ENCODE measurements at places on chromosomes 2 and 18.

- DNase-seq, result no peak
Measured at GRCh38 chr2:88265352-88266303, 95.5 kb downstream of the THNSL2 start.

- no peak for DNase-seq
Measured at GRCh38 chr2:67322353-67323001, 74.7 kb upstream of the ETAA1 start.

GRCh38 chr2:241771286-241772062 lies 5.1 kb upstream of the GAL3ST2 start:
- DNase-seq, result no peak

GRCh38 chr2:114400890-114401289 lies 41.6 kb upstream of the DPP10 start:
- DNase-seq, result no peak

DNA sequence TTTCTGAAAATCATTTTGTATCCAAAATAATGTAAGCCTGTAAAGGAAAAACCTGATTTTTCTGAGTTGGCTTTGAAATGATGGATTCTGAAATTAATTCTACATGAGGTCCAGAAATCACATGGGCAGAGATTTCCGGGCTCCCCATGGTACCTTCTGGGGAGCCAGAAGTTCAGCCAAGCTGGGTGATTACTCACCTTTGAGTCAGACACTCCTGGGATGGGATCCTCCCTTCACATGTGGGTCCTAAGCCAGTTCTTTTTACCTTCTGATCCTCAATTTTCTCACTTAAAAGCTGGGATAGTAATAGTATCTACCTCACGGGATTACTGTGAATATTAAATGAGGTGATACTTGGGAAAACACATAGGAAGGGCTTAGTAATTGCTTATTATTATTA lies 179.8 kb upstream of the EPAS1 start:
- DNase-seq, result no peak

- no peak for DNase-seq
Measured at GRCh38 chr2:929925-930324, 20.7 kb upstream of the SNTG2 start.

GRCh38 chr18:74896390-74896991 lies 298.8 kb downstream of the ZNF407 start:
- DNase-seq, result no peak

DNA sequence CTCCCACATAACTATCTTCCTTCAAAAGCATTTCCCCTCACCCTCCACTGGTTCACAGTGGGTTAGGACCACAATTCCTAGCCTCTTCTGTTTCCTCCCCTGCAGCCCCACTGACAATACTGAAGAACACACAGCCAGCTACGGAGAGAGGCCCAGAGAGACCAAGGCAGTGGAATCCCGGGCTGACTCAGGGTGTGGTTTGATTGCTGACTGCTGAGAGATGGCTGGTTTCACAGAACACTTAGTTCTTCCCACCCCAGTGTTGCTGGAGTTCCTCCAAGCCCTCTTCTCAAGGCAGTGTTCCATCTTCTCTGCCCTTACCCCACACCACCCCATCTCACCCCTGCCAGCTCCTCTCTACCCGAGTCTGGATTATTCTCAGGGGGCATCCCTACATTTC lies 43.3 kb upstream of the ZFP36L2 start:
- no peak for DNase-seq

- DNase-seq, result no peak
Measured at GRCh38 chr2:72014831-72015230, 132.8 kb downstream of the CYP26B1 start.

DNA sequence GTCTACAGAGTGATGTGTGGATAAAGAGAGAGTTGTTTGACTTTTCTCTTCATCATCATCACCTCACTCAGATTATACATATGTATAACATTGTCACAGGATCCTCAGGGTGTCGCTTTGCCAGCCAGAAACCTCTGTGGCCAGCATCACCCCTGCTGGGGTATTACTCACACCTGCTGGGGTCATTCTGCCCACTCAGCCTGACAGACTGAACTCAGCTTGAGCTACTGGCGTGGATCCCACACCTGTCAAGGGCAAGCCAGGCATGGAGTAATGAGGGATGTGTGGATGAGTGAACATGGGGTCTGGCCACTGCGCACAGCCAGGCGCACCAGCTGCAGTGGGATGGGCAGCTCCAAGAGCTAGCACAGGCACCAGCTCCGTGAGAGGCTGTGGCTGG lies 870.6 kb downstream of the CBLN2 start:
- DNase-seq, result no peak

- DNase-seq, result no peak
Measured at GRCh38 chr2:98016908-98017670, 21.3 kb upstream of the TMEM131 start.

- DNase-seq, result no peak
Measured at GRCh38 chr2:84676295-84676694, 160.0 kb downstream of the DNAH6 start.

GRCh38 chr2:218456849-218457248 lies 37.9 kb downstream of the VIL1 start:
- no peak for DNase-seq

- no peak for DNase-seq
Measured at GRCh38 chr18:73168236-73168635, 300.4 kb upstream of the NETO1 start.

GRCh38 chr2:173898178-173898668 lies 67.0 kb downstream of the SP3 start:
- no peak for DNase-seq

- no peak for DNase-seq
Measured at GRCh38 chr18:56402872-56403516, 235.4 kb downstream of the TXNL1 start.

GRCh38 chr2:46422717-46423394 lies 56.5 kb upstream of the TMEM247 start:
- DNase-seq, result no peak

- no peak for DNase-seq
Measured at GRCh38 chr2:18118703-18119102, 240.2 kb downstream of the KCNS3 start.

DNA sequence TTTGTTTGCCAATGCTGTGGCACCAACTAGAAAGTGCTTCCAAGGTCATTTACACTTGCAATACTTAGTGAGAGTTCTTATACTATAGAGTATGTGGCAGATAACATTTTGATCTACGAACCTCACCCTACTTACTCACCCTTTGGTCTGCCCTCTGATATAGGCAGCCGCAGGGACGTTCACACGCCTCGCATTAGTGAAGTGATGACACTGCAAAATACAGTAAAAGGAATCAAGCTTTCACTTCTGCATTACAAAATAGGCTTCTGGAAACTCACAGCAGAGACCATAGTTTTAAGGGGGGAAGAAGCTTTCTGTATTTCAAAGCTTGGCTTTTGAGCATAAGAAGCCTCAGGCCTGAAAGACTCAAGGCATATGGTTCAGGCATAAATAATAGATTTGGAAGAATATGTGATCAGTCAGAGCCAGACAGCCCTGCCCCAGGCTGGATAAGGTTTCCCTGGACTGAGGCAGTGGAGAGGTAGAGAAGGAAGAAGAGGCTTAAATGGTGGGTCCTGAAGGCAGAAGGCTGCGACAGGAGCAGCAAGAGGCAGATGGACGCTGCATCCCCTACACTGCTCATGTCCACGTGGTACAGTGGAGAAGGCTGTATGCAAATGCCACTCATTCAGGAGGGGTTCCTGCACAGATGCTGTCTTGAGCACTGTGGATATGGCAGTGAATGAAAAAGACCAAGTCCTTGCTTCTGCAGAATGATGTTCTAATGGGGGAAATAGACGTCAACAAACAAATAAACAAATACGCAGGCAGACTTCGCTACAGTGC lies 63.1 kb downstream of the FECH start:
- no peak for DNase-seq

DNA sequence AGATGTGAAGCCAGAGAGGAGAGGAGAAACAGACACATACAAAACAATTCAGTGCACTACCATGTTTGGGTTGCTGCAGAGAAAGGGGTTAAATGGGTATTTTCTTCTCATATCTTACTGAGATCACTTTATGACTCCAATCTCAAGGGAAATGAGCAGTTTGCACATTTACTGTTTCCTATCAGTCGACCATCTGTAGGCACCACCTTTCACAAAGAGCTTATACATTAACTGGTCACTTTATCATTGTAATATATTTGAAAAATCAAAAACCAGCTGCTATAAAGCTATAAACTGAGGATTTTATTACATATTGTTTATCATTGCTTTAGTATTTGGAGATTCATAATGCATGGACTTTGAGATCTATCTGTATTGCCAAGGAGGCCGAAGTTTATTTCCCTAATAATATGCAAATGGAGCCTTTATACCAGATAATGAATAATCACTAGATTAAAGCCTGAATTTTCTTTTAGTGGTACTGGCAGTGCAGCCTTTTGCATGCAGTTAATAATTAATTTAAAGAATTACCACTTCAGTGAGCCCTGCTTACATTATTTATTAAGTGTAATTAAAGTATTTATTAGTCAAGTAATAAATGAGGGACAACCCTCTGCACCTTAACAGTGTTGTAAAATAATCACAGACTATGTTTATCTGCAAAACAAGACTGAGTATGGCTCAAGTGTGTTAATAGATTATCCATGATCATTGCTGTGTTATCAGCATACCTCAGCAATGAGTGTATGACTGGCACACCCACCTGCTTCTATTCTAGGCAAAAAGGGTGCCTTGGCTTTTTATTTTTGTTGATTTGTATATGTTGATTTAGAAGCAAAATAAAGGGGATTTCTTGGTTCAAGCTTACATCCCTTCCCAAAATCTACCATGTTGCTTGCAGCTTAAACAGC lies 167.7 kb upstream of the SLC14A2 start:
- no peak for DNase-seq

DNA sequence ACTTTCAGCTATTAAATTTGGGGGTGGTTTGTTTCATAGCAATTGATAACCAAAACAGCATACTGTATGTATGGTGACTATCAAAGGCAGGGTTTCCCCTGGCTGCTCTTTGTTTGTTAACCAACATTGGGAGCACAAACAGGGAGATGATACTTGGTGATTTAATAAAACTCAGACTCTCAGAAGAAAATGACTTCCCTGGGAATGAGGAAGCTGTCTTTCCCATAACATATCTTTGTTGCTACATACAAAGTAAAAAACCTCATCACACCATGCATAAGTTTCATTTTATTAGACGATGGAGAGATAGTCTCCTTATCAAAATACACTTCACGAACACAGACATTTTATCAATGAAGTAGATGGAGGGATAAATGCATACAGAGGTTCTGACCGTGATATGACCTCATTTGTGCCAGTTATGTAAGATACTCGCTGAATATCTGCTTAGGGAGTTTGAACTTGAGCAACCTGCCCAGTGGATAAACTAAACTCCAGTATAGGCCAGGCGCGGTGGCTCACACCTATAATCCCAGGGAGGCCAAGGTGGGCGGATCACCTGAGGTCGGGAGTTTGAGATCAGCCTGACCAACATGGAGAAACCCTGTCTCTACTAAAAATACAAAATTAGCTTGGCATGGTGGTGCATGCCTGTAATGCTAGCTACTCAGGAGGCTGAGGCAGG lies 3.8 kb upstream of the NFE2L2 start:
- no peak for DNase-seq

- DNase-seq, result no peak
Measured at GRCh38 chr18:13553449-13553848, 172.9 kb downstream of the FAM210A start.

DNA sequence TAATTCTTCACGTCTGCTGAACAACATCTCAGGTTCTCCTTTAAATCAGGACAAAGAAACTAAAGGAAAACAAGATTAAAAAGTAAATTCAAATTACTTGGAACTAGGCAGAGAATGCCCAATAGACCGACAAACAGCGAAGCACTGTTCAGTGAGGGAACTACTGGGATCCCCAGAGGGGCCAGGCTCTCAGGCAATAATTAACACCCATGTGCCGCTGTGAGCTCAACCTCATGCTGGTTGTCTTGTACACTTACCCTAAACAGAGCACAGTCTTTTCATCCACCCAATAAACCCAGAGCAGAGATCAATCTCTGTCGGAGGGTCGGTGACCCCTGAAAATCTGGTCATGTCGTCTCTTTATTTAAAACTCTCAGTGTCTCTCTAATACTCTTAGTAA lies 229.9 kb upstream of the CRIM1 start:
- no peak for DNase-seq

DNA sequence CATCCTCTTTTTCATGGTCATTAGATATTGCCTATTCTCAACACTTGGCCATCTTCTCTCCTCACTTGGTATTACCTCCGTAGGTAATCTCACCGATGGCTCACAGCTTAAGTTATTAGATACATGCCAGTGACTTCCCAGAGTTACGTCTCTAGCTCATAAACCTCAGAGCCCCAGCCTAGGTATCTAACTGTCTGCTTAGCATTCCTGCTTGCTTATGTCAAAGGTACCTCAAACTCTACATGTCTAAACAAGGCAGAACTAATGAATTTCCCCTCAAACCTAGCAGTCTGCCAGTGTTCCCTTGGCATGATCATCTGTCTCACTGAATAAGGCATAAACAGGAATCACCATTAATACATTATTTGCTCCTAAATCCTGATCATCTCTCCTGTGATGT lies 27.7 kb upstream of the ZNF638 start:
- no peak for DNase-seq

- no peak for DNase-seq
Measured at GRCh38 chr2:173130496-173131465, 55.1 kb downstream of the MAP3K20 start.

GRCh38 chr2:191020742-191021381 lies 6.9 kb upstream of the STAT1 start:
- DNase-seq, result no peak

- no peak for DNase-seq
Measured at GRCh38 chr18:8778824-8779223, 73.5 kb downstream of the MTCL1 start.

DNA sequence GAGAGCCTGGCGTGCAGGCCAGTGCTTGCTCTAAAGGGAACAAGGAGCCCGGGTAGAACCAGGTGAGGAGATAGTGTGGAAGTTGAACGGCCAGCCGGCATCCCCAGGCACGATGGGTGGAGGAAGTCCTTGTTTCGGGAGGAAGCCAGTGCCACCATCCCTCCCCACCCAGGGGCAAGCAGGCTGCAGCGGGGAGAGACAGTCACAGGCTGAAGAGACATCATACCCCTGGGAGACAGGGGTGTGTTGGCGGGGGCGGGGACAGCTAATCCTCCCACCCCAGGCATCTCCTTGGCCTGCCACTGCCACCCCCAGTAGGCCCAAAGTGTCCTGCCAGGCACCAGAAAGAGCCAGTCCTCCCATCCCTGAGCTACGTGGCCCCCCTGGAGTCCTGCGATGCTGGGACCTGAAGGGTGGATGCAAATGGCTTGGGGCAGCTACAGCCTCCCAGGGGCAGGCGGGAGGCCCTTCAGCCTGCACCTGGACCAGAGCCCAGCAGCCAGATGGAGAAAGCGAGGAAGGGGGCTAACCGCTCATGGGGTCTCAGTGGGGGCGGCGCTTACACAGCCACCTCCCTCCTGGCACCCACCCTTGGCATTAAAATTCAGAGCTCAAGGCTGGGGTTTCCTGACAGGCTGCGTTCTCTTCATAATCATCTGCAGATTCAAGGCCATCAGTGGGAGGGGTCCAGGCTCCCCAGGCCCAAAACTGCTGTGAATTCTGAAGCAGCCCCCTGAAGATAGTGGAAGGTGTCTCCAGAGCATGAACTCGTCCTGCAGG lies 14.8 kb upstream of the GPR55 start:
- DNase-seq, result no peak

GRCh38 chr18:31498574-31499524 lies 872 bp downstream of the DSG2 start:
- no peak for DNase-seq

GRCh38 chr2:120571015-120571728 lies 164.5 kb upstream of the GLI2 start:
- no peak for DNase-seq
